Glutamatergic neuron (in vitro differentiated cells): ENCODE measurements at places on chromosomes 3 and 15.

- DNase-seq = no peak
Observed at GRCh38 chr3:138332472-138333073, 2.9 kb upstream of the NME9 start.

GRCh38 chr3:54878145-54878544, 49.7 kb downstream of the LRTM1 start:
- DNase-seq = no peak

GRCh38 chr3:15206662-15207576, 873 bp downstream of the CAPN7 start:
- DNase-seq = no peak

- DNase-seq = no peak
Observed at GRCh38 chr15:38486936-38487335, 33.0 kb downstream of the FAM98B start.

- DNase-seq = no peak
Observed at GRCh38 chr3:169886671-169887070, 16.9 kb upstream of the LRRC31 start.

GRCh38 chr3:53846134-53846850, at the start of the genes CHDH and IL17RB:
Gene CHDH (minus strand): TSS chr3:53846419. CDS start chr3:53824008, 22,411 bp downstream.
Gene IL17RB (plus strand): TSS chr3:53846568. CDS start chr3:53846589, 21 bp downstream.
- DNase-seq = peak; percentile 43

DNA sequence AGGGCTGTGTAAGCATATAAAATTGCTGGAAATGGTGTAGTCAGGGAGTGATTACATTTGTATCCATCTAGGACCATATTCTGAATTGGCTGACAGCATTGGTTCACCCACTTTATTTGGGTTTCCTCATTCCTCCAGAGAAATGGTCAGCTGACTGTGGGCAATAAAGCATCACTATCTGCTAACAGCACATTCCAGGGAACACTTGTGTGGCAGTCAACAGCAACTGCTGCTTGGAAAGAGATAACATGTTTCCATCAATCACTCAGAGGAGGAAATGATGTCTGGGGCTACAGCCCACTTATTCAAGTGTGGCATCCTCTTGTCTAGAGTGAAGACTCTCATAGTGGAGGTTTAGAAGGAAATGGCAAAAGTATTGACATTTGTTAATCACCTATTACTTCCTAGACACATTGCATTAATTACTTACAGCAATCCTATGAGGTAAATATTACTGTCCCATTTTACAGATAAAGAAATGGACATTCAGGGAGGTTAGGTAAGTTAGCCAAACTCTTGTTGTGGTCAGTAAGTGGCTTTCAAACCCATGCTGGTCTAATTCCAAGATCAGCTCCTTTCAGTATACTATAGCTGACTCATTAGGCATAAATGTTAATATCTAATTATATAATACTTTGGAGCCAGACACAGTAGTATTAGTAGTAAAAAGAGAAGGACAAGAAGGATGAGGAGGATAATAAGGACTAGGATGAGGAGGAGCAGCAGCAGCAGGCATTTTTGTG, 247.8 kb downstream of the ALCAM start:
- DNase-seq = no peak

DNA sequence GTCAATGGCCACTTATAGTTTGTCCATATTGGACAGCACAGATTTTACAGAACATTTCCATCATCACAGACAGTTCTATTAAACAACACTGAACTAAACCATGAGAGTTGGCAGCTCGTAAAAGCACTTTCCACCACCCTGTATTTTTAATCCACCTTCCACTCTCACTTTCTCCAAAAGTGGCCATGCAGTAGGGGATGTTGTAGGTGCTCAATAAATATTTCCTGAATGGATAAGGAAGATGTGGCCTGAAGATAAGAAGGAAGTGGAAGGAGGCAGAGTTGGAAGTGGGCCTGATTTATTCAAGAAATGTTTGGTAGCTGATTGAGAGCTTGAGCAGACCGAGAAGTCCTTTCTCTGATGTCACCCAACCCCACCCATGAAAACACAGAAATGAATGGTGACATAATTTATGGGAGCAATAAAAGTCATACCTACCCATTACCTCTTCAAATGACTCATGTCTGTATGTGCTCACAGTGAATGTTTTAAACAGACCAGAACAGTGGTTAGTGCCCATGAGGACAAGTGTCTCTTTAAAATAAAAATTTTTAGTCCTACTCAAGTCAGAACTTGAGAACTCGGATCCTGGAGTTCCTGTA, 39.6 kb upstream of the CTNNB1 start:
- no peak for DNase-seq

DNA sequence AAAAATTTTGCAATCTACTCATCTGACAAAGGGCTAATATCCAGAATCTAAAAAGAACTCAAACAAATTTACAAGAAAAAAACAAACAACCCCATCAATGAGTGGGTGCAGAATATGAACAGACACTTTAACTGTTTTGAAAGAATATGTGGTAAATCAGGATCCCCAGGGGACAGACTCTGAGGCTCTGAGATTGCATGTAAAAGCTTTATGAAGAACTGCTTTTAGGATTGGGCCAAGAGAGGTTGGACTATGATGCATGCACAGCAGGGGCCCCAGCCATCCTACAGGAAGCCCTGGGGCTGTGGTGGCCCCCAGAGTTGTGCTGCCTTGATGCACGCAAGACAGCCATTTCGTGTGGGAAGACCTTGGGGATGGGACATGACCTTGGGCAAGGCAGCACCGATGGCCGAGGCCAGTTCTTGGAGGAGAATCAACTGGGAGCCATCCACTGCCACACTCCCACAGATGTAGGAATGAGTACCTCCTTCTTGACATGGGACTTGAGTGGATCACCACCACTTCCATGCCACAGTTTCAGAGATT, 298.1 kb upstream of the THBS1 start:
- no peak for DNase-seq

- peak; percentile 24 for DNase-seq
Observed at GRCh38 chr15:85750319-85751290, 44.1 kb downstream of the KLHL25 start.

GRCh38 chr3:187165144-187165543, 25.8 kb upstream of the RPL39L start:
- DNase-seq = no peak

DNA sequence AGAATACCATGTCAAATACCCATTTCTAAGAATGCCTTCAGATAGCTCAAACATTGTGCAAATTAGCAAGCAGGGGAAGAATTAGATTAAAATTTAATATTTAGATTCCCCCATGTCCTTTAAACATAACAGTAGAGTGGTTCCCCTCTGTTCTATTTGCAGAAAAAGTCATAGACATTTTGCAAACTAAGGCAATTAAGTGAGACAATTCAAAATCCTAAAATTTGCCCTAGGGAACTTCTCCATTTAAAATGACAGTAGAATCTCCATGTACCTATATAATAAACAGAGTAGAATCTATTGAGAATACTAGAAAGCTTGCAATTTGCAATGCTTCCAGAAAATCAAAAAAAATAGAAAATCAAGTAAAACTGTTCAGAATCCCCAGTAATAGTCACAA, 340.6 kb downstream of the TBL1XR1 start:
- DNase-seq = no peak

- DNase-seq = no peak
Observed at GRCh38 chr15:53789654-53790375, 30.4 kb upstream of the WDR72 start.
